ENCODE measurements at places on chromosomes 16 and 17.

GRCh38 chr16:2473446-2473926, 1.4 kb upstream of the TBC1D24 start:
- no peak for DNase-seq

- DNase-seq: no peak
Observed at GRCh38 chr16:13435873-13436474, 484.0 kb upstream of the ERCC4 start.

- DNase-seq: no peak
Observed at GRCh38 chr16:29857133-29857760, 5.8 kb downstream of the CDIPT start.

DNA sequence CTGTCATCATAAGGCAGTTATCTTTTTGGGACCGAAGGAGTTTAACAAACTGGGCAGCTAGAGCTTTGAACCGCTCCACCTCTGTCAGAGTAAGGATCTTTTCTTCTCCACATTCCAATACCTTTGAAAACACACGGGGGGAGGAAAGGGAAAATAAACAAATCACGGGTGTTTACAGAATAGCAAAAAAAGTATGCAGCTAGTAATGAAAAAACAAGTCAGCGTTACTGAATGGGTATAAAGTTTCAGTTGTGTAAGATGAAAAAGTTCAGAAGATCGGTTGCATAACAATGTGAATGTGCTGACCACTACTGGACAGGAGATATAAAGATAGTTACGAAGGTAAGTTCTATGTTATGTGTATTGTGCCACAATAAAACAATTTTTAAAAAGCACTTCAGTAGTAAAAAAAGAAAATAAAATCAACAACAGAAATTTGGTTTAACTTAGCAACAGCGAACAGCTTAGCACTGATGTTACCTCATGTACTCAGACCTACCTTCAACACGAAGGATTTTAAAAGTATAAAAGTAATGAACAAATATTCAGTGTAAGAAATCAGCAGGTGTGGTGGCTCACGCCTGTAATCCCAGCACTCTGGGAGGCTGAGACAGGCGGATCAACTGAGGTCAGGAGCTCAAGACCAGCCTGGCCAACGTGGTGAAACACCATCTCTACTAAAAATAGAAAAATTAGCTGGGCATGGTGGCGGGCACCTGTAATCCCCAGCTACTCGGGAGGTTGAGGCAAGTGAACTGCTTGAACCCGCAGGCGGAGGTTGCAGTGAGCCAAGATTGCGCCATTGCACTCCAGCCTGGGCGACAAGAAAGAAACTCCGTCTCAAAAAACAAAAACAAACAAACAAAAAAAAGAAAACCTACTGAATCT, 34.3 kb downstream of the MARF1 start:
- no peak for DNase-seq

DNA sequence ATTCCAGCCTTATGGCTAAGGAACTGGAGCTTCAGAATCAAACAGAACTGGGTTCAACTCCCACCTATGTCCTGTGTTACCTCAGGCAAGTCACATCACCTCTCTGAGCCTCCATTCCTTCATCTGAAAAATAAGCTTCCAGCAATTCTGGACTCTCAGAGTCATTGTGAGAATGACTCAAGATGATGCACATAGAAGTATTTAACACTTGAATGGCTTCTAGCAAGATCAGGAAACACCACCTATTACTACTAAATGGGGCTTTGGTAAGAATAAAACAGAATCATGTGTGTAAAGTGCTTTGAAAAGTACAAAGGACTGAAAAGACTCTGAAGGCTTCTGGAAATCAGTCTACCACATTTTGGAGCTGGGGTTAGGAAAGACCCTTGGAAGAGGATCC, 30.8 kb upstream of the CALB2 start:
- DNase-seq: no peak

GRCh38 chr16:9977333-9977897, 204.8 kb downstream of the GRIN2A start:
- no peak for DNase-seq

- DNase-seq: no peak
Observed at GRCh38 chr16:83802135-83802534, 5.6 kb upstream of the HSBP1 start.
